Right atrium auricular region (tissue), 2 donors: ENCODE measurements at places on chromosomes 1 and 21. TPM values are rescaled to one million over a fixed set of nuclear protein-coding genes. Genes with fewer than 3 reads are reported as not detected.
A peak's percentile ranks its signal among the peaks of the same experiment; 100 is the strongest.

DNA sequence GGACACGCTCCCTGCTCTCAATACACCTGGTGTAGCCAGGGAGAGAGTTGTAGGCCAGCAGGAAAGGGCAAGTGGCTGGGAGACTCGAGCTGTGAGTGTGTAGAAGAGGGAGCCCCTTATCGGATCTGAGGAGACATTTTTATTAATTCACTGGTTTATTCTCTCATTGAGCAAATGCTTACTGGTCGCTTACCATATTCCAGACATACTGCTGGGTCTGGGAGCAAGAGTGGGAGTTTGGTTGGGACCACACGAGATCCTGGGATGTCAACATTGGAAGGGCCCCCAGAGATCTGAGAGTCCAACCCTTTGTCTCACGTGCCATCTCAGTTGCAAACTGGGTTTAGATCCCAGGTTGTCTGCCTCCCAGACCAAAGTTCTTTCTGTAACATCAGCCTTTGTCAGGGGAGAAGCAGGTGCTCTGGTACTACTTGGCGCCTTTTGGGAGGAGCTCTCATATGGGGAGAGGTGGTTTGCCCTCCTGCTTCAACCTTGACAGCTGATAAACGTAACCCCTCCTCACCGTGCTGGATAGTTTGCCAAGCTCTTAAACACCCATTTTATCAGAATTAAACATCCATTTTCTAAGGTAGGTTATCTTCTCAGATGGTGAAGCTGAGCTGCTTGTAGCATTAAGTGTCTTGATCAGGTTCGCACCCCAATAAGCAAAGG is 742 bp downstream of the TMEM222 start:
- peak overlapping the region; percentile 90 for H3K27ac ChIP-seq
- DNase-seq, result no peak
- peak overlapping the region; percentile 74 for H3K4me3 ChIP-seq

DNA sequence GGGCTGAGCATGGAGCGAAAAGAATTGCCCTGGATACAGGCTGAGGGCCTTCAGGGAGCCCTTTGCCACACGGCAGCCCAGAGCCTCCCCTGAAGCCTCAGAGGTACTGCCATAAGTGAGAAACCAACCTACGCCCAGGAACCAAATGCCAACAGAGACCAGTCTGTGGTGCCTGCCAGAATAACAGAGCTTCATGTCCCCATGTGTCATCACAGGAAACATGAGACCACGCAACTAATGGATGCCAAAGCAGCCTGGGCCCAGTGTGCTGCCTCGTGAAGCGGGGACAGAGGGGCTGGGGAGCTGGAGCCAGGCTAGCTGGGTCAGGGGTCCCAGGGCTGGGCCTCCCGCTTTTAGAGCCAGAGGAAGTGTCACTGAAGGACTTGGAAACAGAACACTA is 18.7 kb upstream of the STUM start:
- DNase-seq, result no peak
- no peaks in the 10 kb centered on the region for H3K27me3 ChIP-seq
- no peak overlapping the region for H3K27ac ChIP-seq
- no peak overlapping the region for H3K4me3 ChIP-seq
- H3K36me3 ChIP-seq, result no peaks in the 10 kb centered on the region

DNA sequence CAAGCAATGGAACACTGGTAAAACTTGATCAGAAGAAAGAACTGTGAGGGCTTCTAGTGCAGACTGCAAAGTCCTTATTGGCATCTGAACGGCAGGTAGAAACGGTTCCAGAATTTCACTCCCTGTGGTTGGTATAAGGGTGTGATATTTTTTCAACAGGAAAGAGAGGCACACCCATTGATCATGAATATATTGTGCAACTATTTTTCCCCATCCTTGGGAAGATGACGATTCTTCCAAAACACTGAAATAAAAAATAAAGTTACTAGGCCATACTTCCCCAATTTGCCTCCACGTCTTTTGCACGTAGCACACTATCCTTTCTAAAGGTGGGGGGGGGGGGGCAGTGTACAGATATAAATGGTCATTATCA is 49.6 kb downstream of the TARBP1 start:
- no peak overlapping the region for H3K4me3 ChIP-seq
- H3K27me3 ChIP-seq, result no peaks in the 10 kb centered on the region
- DNase-seq, result no peak
- no peak overlapping the region for H3K27ac ChIP-seq
- no peaks in the 10 kb centered on the region for H3K4me1 ChIP-seq

DNA sequence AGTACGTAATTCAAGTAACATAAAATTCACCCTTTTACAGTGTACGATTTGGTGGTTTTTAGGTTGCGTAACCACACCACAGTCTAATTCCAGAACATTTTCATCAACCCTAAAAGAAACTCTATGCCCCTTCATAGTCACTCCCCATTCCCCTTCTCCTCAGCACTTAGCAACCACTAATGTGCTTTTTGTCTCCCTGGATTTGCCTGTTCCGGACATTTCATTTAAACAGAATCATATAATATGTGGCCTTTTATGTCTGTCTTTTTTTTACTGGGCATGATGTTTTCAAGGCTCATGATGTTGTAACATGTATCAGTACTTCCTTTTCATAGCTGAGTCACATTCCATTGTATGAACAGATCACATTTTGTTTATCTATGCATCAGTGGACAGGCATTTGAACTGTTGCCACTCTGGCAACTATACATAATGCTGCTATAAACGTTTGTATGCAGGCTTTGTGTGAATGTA is 20.8 kb downstream of the OBSCN start:
- no peak overlapping the region for H3K27ac ChIP-seq
- H3K4me3 ChIP-seq, result no peak overlapping the region
- no peaks in the 10 kb centered on the region for H3K27me3 ChIP-seq
- DNase-seq, result no peak

GRCh38 chr1:205009670-205010069 is 33.3 kb upstream of the CNTN2 start:
- H3K27ac ChIP-seq, result no peak overlapping the region
- no peaks in the 10 kb centered on the region for H3K36me3 ChIP-seq
- H3K4me1 ChIP-seq, result no peaks in the 10 kb centered on the region
- H3K4me3 ChIP-seq, result no peak overlapping the region
- H3K27me3 ChIP-seq, result no peaks in the 10 kb centered on the region

GRCh38 chr1:163796394-163796821 is 474.7 kb downstream of the NUF2 start:
- no peaks in the 10 kb centered on the region for H3K36me3 ChIP-seq
- no peak overlapping the region for H3K27ac ChIP-seq
- no peaks in the 10 kb centered on the region for H3K27me3 ChIP-seq
- no peaks in the 10 kb centered on the region for H3K4me1 ChIP-seq

DNA sequence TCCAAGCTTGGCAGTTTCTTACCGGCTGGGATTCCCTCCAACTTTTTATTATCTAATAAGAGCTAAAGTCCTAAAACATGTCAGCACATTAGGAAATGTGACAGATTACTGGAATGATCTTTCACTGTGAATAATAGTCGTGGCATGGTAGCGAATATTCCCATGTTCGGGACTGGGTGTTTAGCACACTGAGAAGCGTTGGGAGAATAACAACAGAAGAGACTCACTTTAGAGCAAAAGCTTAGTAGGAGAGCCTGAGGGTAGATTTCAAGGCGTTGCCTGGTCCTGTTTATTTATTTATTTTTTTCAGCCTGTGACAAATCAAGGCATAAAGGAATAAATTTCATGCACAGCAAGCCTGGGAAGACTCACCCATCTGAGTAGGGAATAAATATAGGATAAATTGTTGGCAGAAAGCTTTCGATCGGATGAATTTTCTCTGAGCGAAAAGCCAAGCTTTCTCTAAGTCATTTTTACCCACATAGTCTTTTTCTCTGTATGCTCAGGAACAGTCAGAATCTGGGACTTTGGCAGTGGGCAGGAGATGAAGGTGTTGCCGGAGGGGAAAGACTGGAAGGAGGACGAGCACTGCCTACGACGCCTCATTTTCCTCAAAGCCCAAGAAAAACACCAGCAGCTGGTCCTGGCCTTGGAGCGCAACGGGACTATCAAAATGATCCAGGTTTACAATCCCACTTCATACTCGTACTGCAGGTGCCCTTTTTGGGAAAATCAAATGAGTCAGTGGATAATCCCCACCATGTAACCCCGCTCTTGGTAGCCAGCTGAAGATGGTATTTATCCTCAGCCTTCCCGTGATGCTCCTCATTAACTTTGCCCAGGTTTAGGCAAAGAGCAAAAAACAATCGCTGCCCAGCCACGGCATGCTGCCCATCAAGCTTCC is 97.2 kb downstream of the WDR64 start:
- H3K4me1 ChIP-seq, result peaks cover 6% of the 10 kb centered on the region
- no peak overlapping the region for H3K4me3 ChIP-seq
- H3K27me3 ChIP-seq, result no peaks in the 10 kb centered on the region
- no peak for DNase-seq
- no peaks in the 10 kb centered on the region for H3K36me3 ChIP-seq
- no peak overlapping the region for H3K27ac ChIP-seq

- H3K36me3 ChIP-seq, result no peaks in the 10 kb centered on the region
- peaks cover 14% of the 10 kb centered on the region for H3K27me3 ChIP-seq
- H3K27ac ChIP-seq, result no peak overlapping the region
- no peaks in the 10 kb centered on the region for H3K4me1 ChIP-seq
- DNase-seq, result peak; percentile 68
These were observed 5.5 kb upstream of the FOXD2 start for GRCh38 chr1:47432071-47433036.

- DNase-seq, result no peak
- no peak overlapping the region for H3K4me3 ChIP-seq
- H3K36me3 ChIP-seq, result no peaks in the 10 kb centered on the region
- H3K27ac ChIP-seq, result no peak overlapping the region
- no peaks in the 10 kb centered on the region for H3K27me3 ChIP-seq
These were observed 493.0 kb upstream of the ADGRL4 start for GRCh38 chr1:79499541-79499940.

GRCh38 chr1:38758820-38759219 is 100.8 kb downstream of the RRAGC start:
- H3K4me1 ChIP-seq, result no peaks in the 10 kb centered on the region
- H3K27ac ChIP-seq, result no peak overlapping the region
- no peaks in the 10 kb centered on the region for H3K27me3 ChIP-seq
- no peak for DNase-seq
- no peaks in the 10 kb centered on the region for H3K36me3 ChIP-seq

DNA sequence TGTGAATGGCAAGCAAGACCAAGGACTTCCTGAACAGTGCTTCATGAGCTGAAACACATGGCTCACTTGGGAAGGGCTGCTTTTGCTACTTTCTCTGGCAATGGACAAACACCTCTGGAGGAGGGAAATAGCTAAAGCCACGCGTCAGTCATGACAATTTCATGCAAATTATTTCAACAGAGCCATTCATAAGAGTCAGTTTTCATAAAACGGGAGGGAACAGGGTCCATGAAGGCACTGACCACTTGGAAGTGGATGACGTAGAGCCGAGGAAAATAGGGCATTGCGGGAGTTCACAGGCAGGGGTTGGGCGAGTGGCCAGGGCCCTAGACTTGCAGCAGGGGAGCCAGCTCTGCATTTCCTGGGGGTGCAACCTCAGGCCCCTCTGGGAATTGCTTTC is 43.9 kb downstream of the SDC3 start:
- H3K4me1 ChIP-seq, result no peaks in the 10 kb centered on the region
- no peaks in the 10 kb centered on the region for H3K27me3 ChIP-seq
- no peak for DNase-seq
- H3K36me3 ChIP-seq, result no peaks in the 10 kb centered on the region

FAM72D gene
- not detected for total RNA-seq

ILDR2 gene
- 23.2 TPM for total RNA-seq

OR2L3 gene
- not detected for total RNA-seq
